ENCODE measurements at places on chromosomes 12 and 14. TPM values are rescaled to one million over a fixed set of nuclear protein-coding genes. Genes with fewer than 3 reads are reported as not detected.

DNA sequence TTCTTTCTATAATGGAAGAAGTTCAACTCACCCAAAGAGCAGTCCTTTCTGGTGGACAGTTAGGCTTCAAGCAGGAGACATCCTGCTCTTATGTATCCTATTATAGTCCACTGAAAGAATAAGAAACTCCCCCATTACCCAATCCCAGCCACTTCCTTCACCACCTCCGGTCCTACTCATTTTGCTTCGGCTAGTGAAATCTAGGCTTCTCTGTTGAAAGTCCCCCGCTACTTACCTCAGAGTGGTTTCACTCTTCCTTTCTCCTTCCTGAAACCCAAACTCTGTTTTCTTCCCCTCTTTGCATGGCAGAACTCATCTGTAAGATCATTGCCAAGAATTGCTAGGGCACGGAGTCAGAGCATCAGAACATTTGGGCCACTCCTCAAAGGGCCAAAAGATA is at the start of gene GPR84:
TSS of gene GPR84 (minus strand) at position 74 of the 400 bp plus-strand sequence. CDS start 635 bp downstream, outside the sequence.
- DNase-seq: no peak

GRCh38 chr12:8697476-8698131 is at the start of gene RIMKLB:
Gene RIMKLB, plus strand, starts transcription at chr12:8697991. Its CDS starts 15,876 bp downstream, at chr12:8713867.
- DNase-seq: peak; percentile 90

Gene KRT72
- 0.04 TPM for polyA plus RNA-seq

GRCh38 chr12:77104792-77105191 is 39.4 kb upstream of the E2F7 start:
- no peak for DNase-seq

Gene TPPP2
- polyA plus RNA-seq: 3.1 TPM

- no peak for DNase-seq
Measured at GRCh38 chr12:105352940-105353635, 22.6 kb downstream of the C12orf75 start.

DNA sequence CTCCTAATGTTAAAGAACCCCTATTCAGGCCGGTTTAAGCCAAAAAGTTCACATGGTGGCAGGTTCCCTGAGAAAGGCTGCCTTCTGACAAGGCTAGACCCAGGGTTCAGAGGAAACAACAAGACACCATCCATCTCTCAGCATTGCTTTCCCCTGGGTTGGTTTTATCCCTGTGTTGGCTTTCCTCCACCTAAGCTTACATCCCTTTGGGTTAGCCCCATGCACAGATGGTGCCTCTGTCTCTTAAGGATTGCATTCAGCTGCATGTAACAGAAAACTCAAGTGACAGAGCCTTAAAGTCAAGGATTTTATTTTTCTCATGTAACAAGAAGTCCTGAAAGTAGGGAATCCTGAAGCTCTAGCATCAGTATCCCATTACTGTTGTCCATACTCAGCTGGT is 42.8 kb upstream of the RIN3 start:
- no peak for DNase-seq

DNA sequence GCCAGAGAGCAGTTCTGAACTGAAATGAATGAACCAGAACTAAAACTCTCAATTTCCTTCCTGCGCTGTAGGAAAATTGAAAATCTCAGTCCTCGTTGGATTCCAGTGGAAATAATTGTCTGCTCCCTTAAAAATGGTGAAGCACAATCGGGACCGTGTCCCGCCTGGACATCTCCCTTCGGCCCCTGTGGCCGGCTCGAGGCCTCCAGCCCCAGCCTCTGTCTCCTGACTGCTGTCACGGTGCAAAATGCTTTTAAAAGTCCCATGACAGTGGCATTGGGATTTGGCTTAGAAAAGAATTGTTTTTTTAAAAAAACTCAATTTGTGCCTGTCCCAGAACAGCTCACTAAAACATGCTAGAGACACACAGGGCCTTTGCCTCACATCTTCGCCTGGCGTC is 142.5 kb downstream of the ZNF664 start:
- no peak for DNase-seq

DNA sequence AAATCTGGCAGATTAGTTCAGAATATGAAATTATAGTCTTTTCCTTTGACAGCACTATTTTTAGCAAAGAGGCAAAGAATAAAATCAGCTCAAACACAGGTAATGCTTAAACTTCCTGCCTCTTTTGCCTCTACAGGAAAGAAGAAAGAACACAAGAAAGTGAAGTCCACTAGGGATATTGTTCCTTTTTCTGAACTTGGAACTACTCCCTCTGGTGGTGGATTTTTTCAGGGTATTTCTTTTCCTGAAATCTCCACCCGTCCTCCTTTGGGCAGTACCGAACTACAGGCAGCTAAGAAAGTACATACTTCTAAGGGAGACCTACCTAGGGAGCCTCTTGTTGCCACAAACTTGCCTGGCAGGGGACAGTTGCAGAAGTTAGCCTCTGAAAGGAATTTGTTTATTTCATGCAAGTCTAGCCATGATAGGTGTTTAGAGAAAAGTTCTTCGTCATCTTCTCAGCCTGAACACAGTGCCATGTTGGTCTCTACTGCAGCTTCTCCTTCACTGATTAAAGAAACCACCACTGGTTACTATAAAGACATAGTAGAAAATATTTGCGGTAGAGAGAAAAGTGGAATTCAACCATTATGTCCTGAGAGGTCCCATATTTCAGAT is 17.4 kb downstream of the TMPO start:
- DNase-seq: no peak

GRCh38 chr14:89805501-89805900 is 149.0 kb downstream of the EFCAB11 start:
- DNase-seq: no peak

DNA sequence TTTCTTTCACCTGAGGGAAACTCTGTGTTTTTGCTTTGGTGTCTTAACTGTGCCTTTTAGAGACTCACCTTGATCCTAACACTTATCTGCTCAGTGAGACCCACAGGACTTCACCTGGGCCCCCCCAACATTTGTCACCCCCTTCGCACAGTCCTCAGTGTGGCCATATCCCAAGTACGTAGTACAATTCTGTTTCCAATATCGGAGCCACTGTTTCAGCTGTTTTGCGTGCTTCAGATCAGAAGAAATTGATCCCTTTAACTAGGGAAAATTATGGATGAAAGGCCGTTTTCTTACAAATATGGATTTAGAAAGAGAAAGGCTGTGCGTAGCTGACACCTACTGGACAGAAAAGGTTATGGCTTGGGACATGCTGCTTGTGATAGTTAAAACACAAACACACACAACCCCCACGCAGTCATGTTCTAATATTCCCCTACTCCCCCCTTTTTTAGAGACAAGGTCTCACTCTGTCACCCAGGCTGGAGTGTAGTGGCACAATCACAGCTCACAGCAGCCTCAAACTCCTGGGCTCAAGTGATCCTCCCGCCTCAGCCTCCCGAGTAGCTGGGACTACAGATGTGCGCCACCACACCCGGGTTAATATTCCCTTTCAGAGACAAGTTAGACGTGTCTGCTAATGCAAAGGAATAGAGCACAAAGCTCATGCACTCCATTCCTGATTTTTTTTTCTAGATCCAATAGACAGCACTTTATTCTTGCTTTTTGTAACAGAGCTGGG is 3.6 kb upstream of the SLC7A8 start:
- DNase-seq: peak; percentile 61

All from renal pelvis (tissue), 12 donors.